ENCODE measurements at places on chromosomes 1 and 21.

- DNase-seq = no peak
Observed at GRCh38 chr1:238112952-238113621, 222.4 kb upstream of the ZP4 start.

DNA sequence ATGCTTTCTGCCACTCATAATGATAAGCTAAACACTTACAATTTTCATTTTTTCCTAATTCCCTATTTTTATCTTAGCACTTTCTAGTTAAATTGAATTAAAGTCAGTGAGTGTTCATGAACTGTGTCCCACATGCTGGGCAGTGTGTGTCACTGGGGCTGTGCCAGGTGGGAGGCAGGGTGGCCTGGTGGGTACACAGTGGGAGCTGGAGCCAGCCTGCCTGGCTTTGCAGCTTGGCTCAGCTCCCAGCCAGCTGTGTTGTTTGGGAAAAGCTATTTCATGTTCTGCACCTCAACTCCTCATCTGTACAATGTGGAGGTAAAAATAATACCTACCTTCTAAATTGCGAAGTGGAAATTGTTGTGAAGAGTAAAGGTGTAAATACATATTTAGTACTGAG is 238.4 kb downstream of the PLA2G4A start:
- DNase-seq = no peak

GRCh38 chr1:199173356-199173755 is 534.5 kb downstream of the PTPRC start:
- no peak for DNase-seq

- no peak for DNase-seq
Observed at GRCh38 chr1:95994643-95995042, 726.9 kb upstream of the PTBP2 start.

GRCh38 chr1:36858553-36858952 is 175.8 kb downstream of the GRIK3 start:
- no peak for DNase-seq

- no peak for DNase-seq
Observed at GRCh38 chr1:106836708-106837107, 219.8 kb upstream of the PRMT6 start.

DNA sequence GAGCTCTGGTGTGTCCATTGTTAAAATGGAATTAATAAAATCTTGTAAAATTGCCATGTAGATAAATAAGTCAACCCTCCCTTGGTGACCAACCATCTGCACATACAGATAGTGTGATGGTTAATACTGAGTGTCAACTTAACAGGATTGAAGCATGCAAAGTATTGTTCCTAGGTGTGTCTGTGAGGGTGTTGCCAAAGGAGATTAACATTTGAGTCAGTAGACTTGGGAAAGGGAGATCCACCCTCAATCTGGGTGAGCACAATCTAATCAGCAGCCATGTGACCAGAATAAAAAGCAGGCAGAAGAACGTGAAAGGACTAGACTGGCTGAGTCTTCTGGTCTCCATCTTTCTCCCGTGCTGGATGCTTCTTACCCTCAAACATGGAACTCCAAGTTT is 174.8 kb downstream of the LTN1 start:
- DNase-seq = no peak

GRCh38 chr1:62989497-62989896 is 205.6 kb downstream of the ATG4C start:
- no peak for DNase-seq

DNA sequence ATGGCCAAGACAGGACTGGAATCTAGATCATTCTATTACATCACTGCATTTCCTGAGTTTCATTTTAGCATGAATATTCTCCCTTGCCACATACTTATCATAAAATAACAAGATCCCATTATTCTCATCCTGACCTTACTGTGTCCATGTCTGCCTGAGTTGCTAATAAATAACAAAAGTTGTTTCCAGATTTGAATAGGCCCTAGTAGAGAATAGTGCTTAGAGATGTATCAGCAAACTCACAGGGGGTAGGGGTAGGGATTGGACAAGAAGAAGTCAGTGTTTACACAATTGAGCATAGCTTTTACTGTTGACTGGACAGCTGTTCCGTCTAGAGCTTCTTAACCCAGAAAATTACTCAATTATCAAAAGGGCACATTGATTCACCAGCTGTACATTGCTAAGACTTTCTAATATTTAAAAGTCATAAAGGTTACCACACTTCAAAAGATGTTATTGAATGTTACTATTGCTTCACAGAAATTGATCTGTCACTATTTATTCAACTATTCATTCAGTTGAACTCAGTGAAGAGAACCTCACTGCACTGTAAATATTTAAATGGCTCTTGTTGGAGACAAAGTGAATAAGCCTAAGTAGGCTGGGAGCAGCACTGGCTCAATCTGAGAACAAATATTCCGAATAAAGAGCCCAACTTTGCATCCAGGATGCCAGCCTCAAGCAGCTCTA is 121.9 kb downstream of the NRIP1 start:
- DNase-seq = no peak

DNA sequence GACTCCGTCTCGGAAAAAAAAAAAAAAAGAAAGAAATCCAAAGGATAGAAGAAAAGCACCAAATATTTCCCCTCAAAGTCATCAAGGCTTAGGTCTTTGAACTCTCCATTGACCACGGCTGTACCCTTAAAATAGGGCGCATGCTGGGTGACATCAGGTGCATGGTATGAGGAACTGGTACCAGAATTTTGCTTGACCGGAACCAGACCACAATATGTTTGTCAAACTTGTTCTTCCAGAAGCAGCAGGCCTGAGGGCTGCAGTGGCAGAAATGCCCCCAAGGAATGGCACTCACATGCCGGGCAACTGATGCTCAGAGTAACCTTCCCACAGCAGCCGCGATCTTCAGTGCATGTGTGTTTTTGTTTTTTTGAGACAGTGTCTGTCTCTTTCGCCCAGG is 21.0 kb downstream of the RCC1 start:
- DNase-seq = no peak

- DNase-seq = no peak
Observed at GRCh38 chr1:216483672-216484401, 60.6 kb upstream of the USH2A start.

DNA sequence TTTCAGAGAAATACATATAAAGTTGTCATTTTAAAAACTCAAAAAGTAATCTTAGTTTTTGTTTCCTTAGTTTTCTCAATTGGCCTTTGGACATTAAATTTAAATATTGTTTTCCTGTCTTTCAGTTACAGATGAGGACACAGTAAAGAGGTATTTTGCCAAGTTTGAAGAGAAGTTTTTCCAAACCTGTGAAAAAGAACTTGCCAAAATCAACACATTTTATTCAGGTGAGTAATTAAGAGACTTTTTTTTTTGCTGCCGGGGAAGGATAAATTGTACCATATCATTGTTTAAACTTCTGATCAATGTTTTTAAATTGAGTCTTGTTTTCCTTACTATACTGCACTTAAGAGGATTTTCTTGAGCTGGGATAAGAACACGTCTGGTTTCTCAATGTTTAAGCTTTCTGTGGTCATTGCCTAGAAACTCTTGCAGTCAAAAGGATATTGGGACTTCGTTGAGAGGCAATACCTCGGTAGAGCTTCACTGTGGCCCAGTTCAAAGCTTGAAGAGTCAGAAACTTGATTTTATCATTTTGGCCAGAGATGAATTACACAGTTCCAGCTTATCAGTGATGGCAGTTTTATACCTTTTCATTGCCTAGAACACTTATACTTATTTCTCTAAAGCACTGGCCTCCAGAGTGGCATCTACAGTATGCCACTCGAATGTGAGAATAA is 124.9 kb upstream of the KIAA1614 start:
- DNase-seq = no peak

DNA sequence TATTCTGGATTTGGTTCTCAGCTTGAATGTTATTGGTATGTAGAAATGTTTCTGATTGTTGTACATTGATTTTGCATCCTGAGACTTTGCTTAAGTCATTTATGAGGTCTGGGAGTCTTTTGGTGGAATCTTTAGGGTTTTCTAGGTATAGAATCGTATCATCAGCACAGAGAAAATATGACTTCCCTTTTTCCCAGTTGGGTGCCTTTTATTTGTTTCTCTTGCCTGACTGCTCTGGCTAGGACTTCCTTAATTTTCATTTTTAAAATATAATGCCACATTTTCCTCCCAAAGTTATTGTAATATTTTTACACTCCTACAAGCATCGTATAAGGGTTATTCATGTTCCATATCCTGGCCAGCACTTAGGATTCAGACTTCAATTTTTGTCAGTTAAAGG is 111.1 kb downstream of the FNBP1L start:
- no peak for DNase-seq

DNA sequence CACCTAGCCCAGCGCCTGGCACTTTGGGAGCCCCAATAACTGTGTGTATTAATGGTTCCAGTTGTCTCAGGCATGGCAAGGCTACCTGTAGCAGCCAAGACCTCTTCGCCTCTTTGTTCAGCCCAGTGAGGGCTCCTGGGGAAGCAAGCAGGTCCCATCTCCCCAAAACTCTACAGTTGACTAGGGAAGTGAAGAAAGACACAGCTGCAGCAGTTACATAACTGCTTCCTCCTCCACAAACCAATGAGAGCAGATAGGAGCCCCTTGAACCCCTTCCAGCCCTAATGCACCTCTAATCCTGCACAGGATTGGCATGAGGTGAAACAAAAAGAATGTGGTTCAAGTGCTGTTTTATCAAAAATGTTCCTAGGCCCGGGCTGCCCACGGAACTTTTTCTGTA is 100.5 kb downstream of the SYF2 start:
- no peak for DNase-seq

Measured in pulmonary artery endothelial cell (primary cell).